Stimulated activated CD8-positive, alpha-beta memory T cell treated with anti-CD3 and anti-CD28 coated beads, Interleukin-15, amount 100 ng/mL, for 1 hour (primary cell): ENCODE measurements at places on chromosomes 1 and 21.

- no peak for DNase-seq
Measured at GRCh38 chr1:51331206-51332100, 1.1 kb upstream of the TTC39A start.

DNA sequence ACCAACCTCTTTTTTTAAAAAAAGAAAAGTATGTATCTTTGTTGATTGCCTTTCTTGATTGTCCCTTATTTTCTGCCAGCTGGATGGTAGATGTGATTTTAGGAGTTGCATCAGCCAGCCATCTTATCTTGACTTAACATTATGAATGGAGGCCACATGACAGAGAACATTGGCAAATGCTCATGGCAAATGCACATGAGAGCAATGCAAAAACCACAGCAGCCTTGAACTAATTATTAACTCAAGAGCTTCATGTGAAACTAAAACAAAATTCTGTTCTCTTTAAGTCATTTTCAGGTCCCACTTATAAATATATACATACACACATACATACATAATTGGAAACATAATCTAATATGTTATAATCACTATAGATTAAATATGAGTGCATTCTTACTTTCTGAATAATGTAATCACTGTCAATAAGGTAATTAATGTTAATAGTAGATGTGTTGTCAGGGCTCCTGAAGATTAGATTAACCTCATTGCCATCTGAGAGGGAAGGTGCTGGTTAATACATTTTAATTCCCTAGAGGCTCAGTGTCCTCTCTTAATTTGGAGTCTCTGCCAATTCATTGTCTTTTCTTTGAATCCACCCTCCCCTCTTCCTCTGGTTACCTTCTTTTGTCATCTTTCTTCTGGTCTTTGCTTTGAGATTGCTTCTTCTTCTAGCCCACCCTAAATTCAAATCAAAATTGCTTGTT, 962.2 kb downstream of the ADGRL2 start:
- no peak for DNase-seq

DNA sequence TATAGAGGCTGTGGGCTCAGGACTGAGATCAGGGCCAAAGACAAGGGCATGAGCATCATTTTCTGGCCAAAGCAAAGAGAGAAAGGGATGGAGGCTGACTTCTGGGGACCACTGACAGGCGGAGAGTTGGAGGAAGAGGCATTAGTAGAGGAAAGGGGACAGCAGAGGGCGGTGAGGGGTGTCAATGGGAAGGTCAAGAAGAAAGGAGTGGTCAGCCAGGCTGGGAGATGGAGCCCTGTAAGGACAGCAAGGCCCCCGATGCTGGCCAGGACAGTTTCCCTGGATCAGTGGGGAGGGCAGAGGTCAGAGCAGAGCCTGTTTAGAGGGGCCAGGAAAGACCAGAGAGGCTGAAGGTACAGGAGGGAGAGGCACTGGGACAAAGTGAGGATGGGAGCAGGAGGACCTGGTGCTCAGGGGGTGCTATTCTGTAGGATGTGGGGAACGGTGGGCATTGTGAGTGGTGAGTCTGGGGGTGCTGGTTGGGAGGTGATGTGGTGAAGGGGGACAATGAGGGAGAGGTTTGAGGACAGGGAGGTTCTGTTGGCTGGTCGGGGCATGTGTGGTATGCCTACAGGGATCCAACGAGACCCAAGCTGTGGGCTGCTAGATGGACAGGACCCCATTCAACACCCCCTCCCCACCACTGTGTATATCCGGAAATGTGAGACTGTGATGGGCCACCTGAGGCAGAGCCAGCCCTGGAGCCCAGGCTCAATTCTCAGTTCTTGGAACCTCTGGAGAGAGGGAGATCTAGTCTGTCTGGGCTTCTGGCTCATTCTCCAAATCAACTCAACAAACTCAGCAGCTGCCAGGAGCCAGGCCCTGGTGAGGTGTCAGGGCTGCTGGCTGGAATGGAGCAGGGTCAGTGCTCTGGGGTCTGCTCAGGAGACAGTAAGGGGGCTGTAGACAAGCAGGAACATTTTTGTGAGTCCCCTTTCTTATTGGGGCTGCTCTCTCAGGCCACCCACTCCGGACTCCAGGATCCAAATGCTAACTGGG, 1.4 kb upstream of the FAM151A start:
- DNase-seq = no peak

GRCh38 chr1:75768016-75768415, 18.0 kb upstream of the RABGGTB start:
- no peak for DNase-seq

GRCh38 chr1:183449223-183449770, 23.0 kb upstream of the SMG7 start:
- no peak for DNase-seq

- no peak for DNase-seq
Measured at GRCh38 chr1:72777918-72778317, 495.6 kb upstream of the NEGR1 start.

DNA sequence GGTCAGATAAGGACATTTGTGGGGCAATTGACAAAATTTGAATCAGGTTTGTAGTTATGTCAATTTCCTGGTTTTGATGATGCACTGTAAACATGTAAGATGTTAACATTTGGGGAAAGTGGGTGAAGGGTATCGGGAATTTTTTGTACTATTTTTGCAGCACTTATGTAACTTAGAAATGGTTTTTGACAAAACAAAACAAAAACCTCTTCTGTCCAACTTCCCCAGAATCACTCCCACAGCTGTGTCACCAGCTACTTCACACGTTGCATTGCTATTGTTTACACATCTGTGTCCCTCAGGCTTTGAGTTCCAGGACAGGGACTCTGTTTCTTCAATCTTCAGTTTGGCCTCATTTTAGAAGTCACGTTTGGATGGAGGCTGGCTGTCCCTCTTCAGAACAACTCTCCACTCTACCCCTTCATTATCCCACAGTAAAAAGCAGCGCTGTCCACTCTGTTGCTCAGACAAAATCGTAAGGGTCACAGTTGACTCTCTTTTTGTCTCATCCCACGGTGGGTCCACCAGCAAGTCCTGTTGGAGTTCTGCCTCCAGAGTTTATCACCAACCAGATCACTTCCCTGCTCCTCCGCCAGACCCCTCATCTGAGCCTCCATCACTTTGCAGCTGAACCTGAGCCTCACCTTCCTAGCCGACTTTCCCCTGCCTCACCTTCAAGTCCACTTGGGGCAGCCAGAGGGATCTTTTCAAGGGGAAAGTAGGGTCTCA, 63.2 kb downstream of the NENF start:
- DNase-seq = no peak

- no peak for DNase-seq
Measured at GRCh38 chr1:93016171-93016570, 54.9 kb upstream of the DIPK1A start.

DNA sequence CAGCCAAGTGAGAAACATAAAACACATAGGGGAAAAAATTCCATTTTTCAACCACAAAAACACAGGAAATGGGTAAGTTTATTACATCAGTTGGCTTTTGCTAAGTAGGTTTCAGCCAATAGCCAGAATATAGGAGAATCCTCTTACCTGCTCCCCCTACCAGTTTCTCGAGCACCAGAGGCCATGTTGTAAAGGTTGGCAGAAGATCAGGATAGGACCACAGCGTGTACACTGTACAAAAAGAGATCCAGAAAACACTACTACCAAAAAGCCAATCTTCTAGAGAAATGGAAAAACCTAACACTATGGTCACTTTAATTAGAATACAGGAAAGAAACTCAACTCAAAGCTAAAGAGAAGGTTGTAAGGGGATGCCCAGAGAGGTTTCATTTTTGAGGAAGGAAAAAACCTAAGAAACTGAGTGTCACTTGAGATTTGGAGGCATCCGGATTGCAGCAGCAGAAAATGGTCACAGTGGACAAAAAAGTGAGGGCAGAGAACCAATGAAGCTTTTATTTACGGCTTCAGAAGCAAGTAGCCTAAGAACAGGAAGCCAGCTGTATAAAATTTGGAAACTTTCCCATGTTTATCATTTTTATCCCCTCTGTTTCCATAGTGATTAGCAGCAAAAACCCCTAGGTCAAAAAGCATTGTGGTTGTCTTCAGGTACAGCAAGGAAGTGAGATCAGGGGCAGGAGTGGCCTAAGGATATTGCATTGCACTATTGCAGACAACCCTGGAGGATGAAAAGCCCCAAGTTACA, 2.9 kb downstream of the EIF2D start:
- DNase-seq = no peak

DNA sequence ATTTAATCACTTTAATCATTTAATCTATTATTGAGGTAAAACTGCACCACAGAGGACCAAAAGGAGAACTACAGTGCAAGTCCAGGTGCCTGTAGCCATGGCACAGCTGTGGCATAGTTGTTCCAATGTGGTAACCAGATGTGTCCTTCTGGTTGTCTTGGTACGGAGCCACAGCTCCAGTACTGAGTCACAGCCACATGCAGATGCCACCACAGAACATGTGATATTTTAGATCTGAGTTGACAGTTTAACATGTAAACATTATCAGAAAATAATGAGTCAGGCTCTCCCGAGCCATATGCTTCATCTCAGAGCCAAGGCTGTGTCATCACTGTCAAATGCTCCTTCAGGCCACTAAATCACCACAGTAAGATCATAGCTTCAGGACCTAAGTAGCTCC, 56.4 kb upstream of the RGS7 start:
- no peak for DNase-seq

GRCh38 chr1:27427329-27427728, 34.9 kb downstream of the GPR3 start:
- no peak for DNase-seq

DNA sequence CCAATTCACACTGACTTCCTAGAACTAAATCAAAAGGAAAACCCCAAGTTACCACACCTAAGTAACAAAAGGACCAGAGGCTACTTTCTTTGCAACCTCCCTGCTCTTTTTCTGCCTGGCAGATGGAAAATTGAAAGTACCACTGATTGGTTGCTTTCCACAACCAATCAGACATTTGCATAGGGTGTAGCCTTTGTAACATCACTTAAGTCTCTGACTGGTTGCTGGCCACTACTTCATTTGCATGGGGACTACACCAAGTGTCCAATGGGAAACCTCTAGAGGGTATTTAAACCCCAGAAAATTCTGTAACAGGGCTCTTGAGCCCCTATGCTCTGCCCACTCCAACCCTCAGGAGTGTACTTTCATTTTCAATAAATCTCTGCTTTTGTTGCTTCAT, 365.0 kb downstream of the LTN1 start:
- DNase-seq = no peak

DNA sequence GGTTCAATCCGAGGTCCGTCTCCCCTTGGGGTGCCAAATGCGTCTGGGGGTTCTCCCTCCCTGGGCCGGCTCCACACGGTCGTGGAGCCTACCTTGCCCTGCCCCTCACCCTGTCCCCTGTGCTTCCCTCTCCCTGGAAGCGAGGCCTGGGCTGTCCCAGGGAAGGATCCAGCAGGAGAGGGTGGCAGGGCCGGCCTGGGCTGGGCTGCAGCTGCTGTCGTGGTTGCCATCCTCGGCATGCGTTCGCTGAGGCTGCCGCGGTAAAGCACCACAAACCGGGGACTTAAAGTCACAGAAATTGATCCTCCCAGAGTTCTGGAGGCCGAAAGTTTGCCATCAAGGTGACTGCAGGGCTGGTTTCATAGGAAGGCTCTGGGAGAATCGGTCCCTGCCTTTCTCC, 123.0 kb upstream of the TMPRSS2 start:
- DNase-seq = no peak

DNA sequence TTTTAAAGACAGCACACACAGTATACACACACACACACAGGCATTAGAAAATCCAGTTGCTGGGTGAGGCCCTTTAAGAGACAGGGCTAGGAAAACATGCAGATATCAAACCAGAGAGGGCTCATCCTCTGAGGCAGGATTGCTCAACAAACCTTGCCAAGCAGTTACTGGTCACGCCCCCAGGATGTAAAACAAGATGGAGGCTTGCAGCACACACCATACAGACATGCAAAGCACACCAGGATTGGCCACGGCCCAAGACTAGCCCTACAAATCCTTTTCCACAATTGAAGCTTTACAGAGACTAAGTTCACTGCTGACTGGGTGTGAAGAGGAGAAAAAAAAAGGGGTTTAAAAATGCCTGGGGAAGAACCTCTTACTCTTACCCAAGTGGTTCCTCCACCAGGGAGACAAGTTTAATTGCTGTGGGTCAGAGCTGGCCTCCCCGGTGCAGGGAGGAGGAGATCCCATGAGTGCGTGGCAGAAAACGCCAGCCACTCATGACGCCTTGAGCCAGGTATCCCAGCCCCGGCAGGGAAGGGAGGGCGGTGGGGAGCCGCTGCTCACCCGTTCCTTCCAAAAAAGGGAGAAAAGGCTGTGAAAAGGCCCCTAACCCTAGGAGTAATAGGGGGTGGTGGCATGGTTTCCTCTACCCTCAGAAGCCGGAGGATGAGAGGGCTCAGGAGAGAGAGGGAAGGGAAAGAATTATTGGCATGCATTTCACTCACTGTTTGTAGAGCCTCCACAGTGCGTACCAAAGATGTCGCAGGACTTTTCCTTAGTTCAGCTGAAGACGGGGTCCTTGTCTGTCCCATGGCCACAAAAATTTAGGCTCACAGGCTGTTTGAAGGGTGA, 594.6 kb upstream of the ZP4 start:
- DNase-seq = no peak

DNA sequence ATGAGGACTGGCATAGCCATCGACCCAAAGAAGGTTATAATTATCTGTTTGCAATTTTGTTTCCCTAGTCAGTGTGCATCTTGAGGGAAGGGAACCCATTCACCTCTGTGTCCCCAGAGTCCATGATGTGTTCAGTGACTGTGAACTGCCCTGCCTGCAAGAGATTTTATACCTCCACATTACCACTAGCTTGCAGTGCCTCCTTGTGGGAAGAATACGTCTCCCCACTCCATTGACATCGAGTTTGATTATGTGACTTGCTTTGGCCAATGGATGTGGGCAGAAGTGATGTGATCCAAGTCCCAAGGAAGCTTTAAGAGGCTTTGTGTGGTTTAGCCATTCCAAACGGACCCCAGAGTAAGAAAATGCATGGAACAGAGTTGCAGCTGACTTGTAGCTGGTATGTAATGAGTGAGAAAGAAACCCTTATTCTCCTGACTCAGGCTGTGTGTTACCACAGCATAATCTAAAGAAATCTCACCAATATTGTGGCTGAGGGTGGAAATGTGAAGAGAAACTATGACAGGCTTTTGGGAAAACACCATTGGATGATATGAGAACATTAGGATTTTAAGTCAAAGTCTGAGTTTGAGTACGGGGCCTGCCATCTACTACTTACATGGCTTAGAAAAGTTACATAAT, 47.8 kb upstream of the NRDC start:
- DNase-seq = no peak

- DNase-seq = no peak
Measured at GRCh38 chr1:193593147-193593885, 406.9 kb upstream of the B3GALT2 start.

DNA sequence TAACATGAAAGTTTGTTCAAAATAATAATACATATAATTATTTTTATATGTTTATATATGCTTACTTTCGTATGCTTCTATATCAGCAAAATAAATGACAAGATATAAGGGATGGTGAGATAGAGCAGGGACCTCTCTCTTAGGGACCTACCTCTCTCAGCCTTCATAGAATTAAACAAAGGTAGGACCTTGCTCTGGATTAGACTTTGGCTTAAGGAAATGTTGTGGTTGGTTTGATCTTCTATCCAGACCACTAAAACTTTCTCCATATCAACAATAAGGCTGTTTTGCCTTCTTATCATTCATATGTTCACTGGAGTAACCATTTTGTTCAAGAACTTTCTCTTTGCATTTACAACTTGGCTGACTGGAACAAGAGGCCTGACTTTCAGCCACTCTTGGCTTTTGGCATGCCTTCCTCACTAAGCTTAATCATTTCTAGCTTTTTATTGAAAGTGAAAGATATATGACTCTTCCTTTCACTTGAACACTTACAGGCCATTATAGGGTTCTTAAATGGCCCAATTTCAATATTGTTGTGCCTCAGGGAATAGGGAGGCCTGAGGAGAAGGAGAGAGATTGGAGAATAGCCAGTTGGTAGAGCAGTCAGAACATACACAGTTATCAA, 14.4 kb downstream of the FRRS1 start:
- DNase-seq = no peak

- DNase-seq = no peak
Measured at GRCh38 chr1:196056966-196057365, 551.3 kb downstream of the KCNT2 start.
